Retinal pigment epithelial cell (primary cell): ENCODE measurements at places on chromosomes 6 and 20.

- DNase-seq = no peak
Observed at GRCh38 chr20:25081065-25081729, 744 bp downstream of the VSX1 start.

GRCh38 chr6:103872678-103873077 lies 987.0 kb downstream of the HACE1 start:
- DNase-seq = no peak

DNA sequence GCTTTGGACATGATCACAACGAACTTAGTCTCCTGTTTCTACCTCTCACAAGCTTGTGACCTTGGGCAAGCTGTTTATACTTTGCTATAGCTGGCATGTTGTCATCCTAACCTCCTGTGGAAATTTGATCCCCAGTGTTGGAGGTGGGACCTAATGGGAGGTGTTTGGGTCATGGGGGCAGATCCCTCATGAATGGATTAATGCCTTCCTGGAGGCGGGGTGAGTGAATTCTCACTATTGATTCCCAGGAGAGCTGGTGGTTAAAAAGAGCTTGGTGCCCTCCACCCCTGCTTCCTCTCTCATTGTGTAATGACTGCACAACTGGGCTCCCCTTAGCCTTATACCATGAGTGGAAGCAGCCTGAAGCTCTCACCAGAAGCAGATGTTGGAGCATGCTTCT lies 228.9 kb downstream of the HIVEP2 start:
- DNase-seq = no peak

- no peak for DNase-seq
Observed at GRCh38 chr20:14979453-14979986, 642.1 kb upstream of the FLRT3 start.

GRCh38 chr6:70166088-70166958 lies 136.6 kb downstream of the COL9A1 start:
- no peak for DNase-seq
